ENCODE measurements at places on chromosomes 13 and 19. TPM values are rescaled to one million over a fixed set of nuclear protein-coding genes. Genes with fewer than 3 reads are reported as not detected.

Gene C19orf85
- not detected for total RNA-seq

Gene CYP4F12
- total RNA-seq, result not detected

- DNase-seq, result no peak
- H3K36me3 ChIP-seq, result no peaks in the 10 kb centered on the region
- peaks cover 12% of the 10 kb centered on the region for H3K4me1 ChIP-seq
- H3K27ac ChIP-seq, result no peak overlapping the region
- H3K27me3 ChIP-seq, result peaks cover 36% of the 10 kb centered on the region
Measured at GRCh38 chr13:110576070-110576394, 14.5 kb upstream of the RAB20 start.

DNA sequence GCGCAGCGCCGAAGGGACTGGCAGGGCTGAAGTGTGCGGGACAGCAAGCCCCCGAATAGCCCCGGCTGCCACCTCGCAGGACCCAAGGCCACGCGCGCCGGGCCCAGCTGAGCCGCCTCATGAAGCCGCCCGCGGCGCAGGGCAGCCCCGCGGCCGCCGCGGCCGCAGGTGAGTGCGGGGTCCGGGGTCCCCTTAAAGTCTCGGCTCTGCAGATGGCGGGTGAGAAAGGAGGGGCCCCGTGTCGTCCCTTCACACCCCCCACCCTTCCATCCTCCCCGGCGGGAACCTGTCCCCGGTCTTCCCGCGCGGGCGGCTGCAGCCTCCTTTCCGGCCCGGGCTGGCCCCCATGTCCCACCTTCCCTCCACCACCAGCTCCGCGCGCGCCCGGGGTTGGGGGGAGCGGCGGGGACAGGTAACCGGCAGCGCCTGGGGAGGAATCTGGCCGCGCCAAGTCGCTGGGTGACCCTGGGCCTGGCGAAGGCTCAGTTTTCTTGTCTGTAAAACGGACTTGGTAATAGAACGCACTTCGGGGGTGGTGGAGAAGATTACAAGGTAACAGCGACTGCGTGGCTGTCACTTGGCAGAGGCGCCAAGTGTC, 338 bp downstream of the RGCC start:
- H3K4me1 ChIP-seq, result peaks cover 46% of the 10 kb centered on the region
- H3K27ac ChIP-seq, result peak overlapping the region; percentile 97
- peaks cover 2% of the 10 kb centered on the region for H3K27me3 ChIP-seq
- H3K4me3 ChIP-seq, result peak overlapping the region; percentile 87

- H3K4me1 ChIP-seq, result peaks cover 48% of the 10 kb centered on the region
- H3K27ac ChIP-seq, result no peak overlapping the region
- no peak overlapping the region for H3K4me3 ChIP-seq
- H3K27me3 ChIP-seq, result no peaks in the 10 kb centered on the region
Measured at GRCh38 chr13:114043421-114044053, 69.7 kb upstream of the C13orf46 start.

GRCh38 chr13:29323954-29324353, 271.5 kb downstream of the SLC7A1 start:
- peaks cover 2% of the 10 kb centered on the region for H3K27me3 ChIP-seq
- no peak overlapping the region for H3K27ac ChIP-seq
- no peak for DNase-seq
- no peak overlapping the region for H3K4me3 ChIP-seq
- H3K4me1 ChIP-seq, result no peaks in the 10 kb centered on the region

GRCh38 chr13:87172166-87172835, 498.9 kb upstream of the SLITRK5 start:
- no peaks in the 10 kb centered on the region for H3K4me1 ChIP-seq
- H3K27me3 ChIP-seq, result no peaks in the 10 kb centered on the region
- H3K36me3 ChIP-seq, result no peaks in the 10 kb centered on the region
- DNase-seq, result no peak
- H3K4me3 ChIP-seq, result no peak overlapping the region
- no peak overlapping the region for H3K27ac ChIP-seq

DNA sequence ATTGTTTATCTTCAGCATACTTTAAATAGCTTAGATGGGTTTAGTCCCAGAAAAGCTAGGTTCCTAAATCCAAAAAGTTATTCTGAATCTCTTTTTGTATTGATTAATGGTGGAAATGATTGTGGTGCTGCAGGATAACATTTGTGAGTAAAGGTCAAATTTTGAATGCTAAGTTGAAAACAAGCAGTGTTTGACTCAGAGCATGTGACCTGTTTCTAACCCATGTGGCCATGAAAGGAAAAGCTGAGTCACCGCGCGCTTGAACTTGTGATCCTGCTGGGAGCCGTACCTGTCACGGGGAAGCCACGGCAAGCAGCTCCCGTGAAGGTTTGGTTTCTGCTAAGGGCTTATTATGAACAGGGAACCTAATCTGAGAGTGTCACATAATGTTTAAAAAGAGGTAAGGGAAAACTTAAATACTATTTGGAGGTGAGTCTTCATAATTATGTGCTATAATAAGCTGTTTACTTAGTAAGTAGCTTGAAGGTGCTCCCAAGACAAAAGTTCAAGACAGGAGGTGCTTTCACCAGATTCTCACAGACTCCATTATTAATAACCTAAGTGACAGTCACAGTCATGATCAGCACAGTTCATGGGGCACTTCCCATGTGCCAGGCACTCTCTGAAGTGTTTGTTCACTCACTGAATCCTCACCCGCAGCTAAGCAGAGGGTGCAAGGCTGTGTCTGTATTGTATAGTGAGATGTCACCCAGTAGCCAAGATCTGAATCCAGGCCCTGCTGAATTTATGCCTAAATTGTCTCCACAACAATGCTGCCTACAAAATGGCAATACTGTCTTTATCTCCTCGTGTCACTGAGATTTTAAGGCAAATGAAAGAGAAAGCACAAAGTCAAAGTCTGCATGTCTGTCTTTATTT, 286.5 kb downstream of the MYO16 start:
- peaks cover 20% of the 10 kb centered on the region for H3K4me1 ChIP-seq
- peak overlapping the region; percentile 78 for H3K27ac ChIP-seq
- H3K27me3 ChIP-seq, result no peaks in the 10 kb centered on the region
- DNase-seq, result peak; percentile 95
- H3K36me3 ChIP-seq, result no peaks in the 10 kb centered on the region

All from activated CD4-positive, alpha-beta memory T cell treated with anti-CD3 and anti-CD28 coated beads for 36 hours (primary cell).